ENCODE measurements at places on chromosomes 7 and 10. TPM values are rescaled to one million over a fixed set of nuclear protein-coding genes. Genes with fewer than 3 reads are reported as not detected.

The ZNF467 gene
- 1.2 TPM for total RNA-seq

The CACUL1 gene
- 23.7 TPM for total RNA-seq

The EEPD1 gene
- total RNA-seq = 4.0 TPM

The PSMA2 gene
- total RNA-seq = 58.4 TPM

The MMP21 gene
- total RNA-seq = not detected

The TMUB1 gene
- total RNA-seq = 26.9 TPM

The HOXA7 gene
- not detected for total RNA-seq

The LAMB1 gene
- total RNA-seq = 60.5 TPM

The MDH2 gene
- 56.5 TPM for total RNA-seq

The TBC1D12 gene
- total RNA-seq = 11.6 TPM

The MLXIPL gene
- total RNA-seq = not detected

The MACC1 gene
- 50.1 TPM for total RNA-seq

The LAMB4 gene
- not detected for total RNA-seq

The ADAMTS14 gene
- not detected for total RNA-seq

The PRRT4 gene
- 0.85 TPM for total RNA-seq

The FAM180A gene
- total RNA-seq = not detected

The STX1A gene
- 6.7 TPM for total RNA-seq

The AGAP5 gene
- total RNA-seq = 0.96 TPM

The RBP4 gene
- 0.24 TPM for total RNA-seq

The ZNF239 gene
- 1.2 TPM for total RNA-seq

The SPDYE1 gene
- total RNA-seq = not detected

The SLC26A3 gene
- total RNA-seq = not detected

The HKDC1 gene
- 15.4 TPM for total RNA-seq

The SEMA3D gene
- not detected for total RNA-seq

Data from tracheal epithelial cell (primary cell).